ENCODE measurements at places on chromosomes 3 and 15. TPM values are rescaled to one million over a fixed set of nuclear protein-coding genes. Genes with fewer than 3 reads are reported as not detected.

DNA sequence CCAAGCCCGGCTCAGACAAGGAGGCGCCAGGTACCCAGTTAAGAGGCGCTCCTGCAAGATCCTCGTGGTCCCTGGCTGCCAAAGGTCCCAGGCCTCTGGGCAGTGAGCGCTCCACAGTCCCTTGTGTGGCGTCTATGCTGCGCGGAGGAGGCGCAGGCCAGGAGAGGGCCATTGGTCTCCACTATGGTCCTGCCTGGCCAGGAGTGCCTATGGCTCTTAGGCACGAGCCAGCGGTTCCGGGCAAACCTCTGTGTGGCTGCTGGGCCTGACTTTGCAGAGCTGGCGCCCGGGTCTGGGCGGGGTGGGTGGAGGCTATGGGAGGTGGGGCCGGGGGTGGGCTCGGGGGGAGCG, 660 bp upstream of the ADAMTSL3 start:
- peaks cover 14% of the 10 kb centered on the region for H3K27me3 ChIP-seq
- H3K4me3 ChIP-seq, result no peak overlapping the region
- no peak overlapping the region for H3K27ac ChIP-seq
- no peaks in the 10 kb centered on the region for H3K4me1 ChIP-seq
- no peaks in the 10 kb centered on the region for H3K36me3 ChIP-seq

GRCh38 chr3:185823078-185824044, 1.5 kb downstream of the IGF2BP2 start:
- peak overlapping the region; percentile 70 for H3K4me3 ChIP-seq
- peaks cover 11% of the 10 kb centered on the region for H3K4me1 ChIP-seq
- DNase-seq, result peak; percentile 26
- H3K36me3 ChIP-seq, result no peaks in the 10 kb centered on the region

TNNC1 gene
- total RNA-seq, result 2.1 TPM

DNA sequence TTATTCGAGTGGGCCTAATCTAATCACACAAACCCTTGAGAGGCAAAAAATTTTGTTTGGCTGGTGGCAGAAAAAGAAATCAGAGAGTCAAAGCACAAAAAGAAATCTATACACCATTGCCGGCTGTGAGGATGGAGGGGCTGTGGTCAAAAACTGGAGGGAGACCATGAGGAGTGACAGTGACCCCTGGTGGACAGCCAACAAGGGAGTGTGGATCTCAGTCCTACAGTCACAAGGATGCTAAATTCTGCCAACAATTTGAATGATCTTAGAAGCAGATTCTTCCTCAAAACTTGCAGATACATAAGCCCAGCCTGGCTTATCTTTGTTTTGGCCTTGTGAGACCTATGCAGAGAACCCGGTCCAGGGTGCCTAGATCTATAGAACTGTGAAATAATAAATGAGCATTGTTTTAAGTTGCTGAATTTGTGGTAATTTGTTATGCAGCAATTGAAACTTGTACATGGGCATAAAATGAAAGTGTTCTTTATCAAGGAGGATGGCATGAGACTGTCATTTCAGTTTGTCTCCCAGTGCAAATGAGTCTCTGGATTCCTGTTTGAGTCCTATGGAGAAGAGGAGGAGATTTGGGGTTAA, 103.0 kb upstream of the ARHGEF26 start:
- no peak overlapping the region for H3K27ac ChIP-seq
- H3K4me3 ChIP-seq, result no peak overlapping the region
- H3K27me3 ChIP-seq, result no peaks in the 10 kb centered on the region
- H3K4me1 ChIP-seq, result no peaks in the 10 kb centered on the region
- peak; percentile 54 for DNase-seq
- H3K36me3 ChIP-seq, result no peaks in the 10 kb centered on the region

DNA sequence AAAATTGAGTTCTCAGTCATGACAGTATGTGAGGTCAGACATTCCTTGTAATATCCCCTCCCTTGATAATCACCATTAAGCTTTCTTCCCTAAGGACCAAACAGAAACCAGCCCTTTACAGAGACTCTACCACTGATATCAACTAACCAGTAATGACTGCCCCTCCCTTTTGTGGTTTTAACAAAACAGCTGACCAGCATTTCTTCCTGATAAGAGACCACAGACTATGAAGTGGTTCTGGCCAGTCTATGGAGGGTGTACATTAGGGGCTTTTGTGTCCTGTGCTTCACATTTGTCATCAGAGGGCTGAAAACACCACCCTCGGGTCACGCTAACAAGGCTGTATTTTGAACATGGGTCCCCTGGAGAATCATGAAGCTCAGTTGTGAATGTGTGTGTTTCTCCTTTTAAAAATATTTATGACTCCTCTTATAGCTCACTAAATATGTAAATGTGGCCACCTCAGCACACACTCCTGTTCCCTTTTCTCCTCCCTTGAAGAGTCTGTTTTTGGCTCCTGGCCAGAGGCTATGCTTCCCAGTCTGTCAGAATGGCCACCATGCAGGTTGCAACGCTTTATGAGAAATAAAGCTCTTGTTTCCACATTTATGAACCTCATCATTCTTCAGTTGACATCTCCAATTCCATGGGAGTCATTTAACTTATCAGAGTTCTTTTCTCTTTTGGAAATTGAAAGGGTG, 239.3 kb downstream of the CPNE4 start:
- peaks cover 5% of the 10 kb centered on the region for H3K4me1 ChIP-seq
- DNase-seq, result no peak
- H3K27ac ChIP-seq, result no peak overlapping the region
- peaks cover 12% of the 10 kb centered on the region for H3K27me3 ChIP-seq
- H3K4me3 ChIP-seq, result no peak overlapping the region

GRCh38 chr3:64563751-64564150, 124.0 kb downstream of the ADAMTS9 start:
- DNase-seq, result no peak
- H3K4me3 ChIP-seq, result no peak overlapping the region

- H3K27ac ChIP-seq, result no peak overlapping the region
- H3K4me1 ChIP-seq, result no peaks in the 10 kb centered on the region
- H3K27me3 ChIP-seq, result peaks cover 20% of the 10 kb centered on the region
- H3K36me3 ChIP-seq, result no peaks in the 10 kb centered on the region
- no peak overlapping the region for H3K4me3 ChIP-seq
Observed at GRCh38 chr3:182698078-182698477, 95.2 kb upstream of the ATP11B start.

GRCh38 chr3:141996437-141996836, 120.0 kb downstream of the ATP1B3 start:
- peaks cover 5% of the 10 kb centered on the region for H3K4me1 ChIP-seq
- H3K4me3 ChIP-seq, result no peak overlapping the region
- H3K36me3 ChIP-seq, result no peaks in the 10 kb centered on the region
- no peaks in the 10 kb centered on the region for H3K27me3 ChIP-seq
- no peak for DNase-seq
- no peak overlapping the region for H3K27ac ChIP-seq

GOLGA8N gene
- 32.0 TPM for total RNA-seq

GRCh38 chr3:62723914-62724217, 151.3 kb downstream of the CADPS start:
- no peaks in the 10 kb centered on the region for H3K27me3 ChIP-seq
- H3K4me1 ChIP-seq, result no peaks in the 10 kb centered on the region
- no peaks in the 10 kb centered on the region for H3K36me3 ChIP-seq
- no peak for DNase-seq
- H3K27ac ChIP-seq, result no peak overlapping the region
- no peak overlapping the region for H3K4me3 ChIP-seq

ARMC8 gene
- total RNA-seq, result 53.2 TPM

KBTBD8 gene
- total RNA-seq, result 12.9 TPM

POPDC2 gene
- 4.8 TPM for total RNA-seq

DNA sequence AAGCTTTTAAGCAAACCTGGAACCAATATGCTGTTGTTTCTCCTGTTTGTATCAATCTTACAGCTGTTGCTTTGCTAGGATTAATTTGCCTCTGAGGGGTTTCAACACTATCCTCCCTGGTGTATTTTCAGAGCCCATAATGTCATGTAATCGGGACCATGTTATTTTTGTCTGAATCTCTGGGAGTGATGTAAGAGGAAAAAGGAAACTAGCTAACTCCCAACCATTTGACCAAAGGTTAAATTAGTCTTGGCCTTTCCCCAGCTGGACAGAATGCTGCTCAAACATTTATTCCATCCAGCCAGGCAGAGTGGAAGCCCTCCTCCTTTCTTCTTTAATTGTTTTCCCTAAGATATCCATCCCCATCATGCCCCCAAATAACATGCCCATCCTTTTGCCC, 142.2 kb downstream of the ALDH1A2 start:
- DNase-seq, result no peak
- H3K27me3 ChIP-seq, result peaks cover 8% of the 10 kb centered on the region
- H3K4me1 ChIP-seq, result no peaks in the 10 kb centered on the region

CLDN16 gene
- not detected for total RNA-seq

DNA sequence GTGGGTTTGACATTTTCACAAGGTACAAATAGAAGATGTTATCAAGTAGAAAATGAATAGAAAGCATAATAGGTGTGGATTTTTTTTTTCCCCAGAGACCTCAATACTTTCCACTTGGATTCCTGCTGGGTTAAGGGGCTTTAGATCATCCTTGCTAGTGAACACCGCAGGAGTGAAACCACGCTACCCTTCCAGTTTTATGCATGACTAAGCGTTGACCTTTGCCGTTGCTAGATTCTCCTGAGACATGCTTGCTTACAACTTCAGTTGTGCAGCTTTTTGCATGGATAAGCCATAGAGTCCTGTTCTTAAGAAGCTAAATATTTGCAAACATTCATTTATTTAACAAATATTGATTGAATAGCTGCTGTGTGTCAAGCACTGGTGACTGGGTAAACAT, 299.7 kb upstream of the LMCD1 start:
- no peak overlapping the region for H3K4me3 ChIP-seq
- H3K27ac ChIP-seq, result no peak overlapping the region
- no peaks in the 10 kb centered on the region for H3K36me3 ChIP-seq
- no peaks in the 10 kb centered on the region for H3K27me3 ChIP-seq
- H3K4me1 ChIP-seq, result no peaks in the 10 kb centered on the region

- H3K4me3 ChIP-seq, result no peak overlapping the region
Observed at GRCh38 chr3:67419779-67420178, 234.6 kb downstream of the SUCLG2 start.

EXD1 gene
- total RNA-seq, result not detected

DAZL gene
- total RNA-seq, result not detected

DNA sequence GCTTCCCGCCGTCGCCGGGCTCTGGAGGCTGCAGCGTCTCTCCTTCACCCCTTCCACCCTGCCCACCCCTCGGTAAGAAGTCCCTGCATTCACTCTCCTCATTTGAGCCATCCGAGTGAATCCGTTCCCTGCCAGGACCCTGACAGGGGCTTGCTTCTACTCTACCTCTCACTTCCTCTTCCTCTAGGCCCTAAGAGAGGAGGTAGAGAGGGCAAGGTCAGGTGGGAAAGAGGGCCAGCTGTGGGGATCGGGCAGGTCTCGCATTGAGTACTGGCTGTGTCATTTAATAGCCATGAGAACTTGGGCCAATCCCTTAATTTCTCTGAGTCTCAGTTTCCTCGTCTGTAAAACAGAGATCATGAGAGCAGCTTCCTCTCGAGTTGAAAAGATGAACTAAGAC, 283.6 kb downstream of the UACA start:
- DNase-seq, result no peak

MAGEL2 gene
- not detected for total RNA-seq

DNA sequence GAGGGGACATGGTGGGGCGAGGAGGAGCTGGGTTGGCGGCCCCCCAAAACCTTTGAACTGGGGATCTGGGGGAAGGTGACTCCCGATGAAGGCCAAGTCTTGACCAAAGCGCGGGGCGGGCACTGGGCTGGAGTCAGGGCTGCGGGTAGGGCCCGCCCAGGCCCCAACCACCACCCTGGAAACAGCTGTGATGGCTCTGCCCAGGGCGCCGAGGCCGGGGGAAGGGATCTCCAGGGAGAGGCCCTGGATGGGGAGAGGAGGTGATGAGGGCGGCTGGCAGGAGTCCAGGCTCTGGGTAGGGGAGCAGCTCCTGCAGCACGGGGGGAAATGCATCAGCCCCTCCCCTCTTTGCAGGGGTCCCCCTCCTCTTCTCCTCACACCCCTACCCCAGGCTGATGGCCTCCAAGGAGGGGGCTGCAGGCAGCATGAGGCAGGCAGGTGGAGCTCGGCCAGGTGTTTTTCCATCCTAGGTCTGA, 5.9 kb upstream of the C15orf39 start:
- no peaks in the 10 kb centered on the region for H3K36me3 ChIP-seq
- no peak for DNase-seq
- peaks cover 35% of the 10 kb centered on the region for H3K4me1 ChIP-seq
- no peak overlapping the region for H3K27ac ChIP-seq
- H3K4me3 ChIP-seq, result no peak overlapping the region
- H3K27me3 ChIP-seq, result peaks cover 5% of the 10 kb centered on the region

DNA sequence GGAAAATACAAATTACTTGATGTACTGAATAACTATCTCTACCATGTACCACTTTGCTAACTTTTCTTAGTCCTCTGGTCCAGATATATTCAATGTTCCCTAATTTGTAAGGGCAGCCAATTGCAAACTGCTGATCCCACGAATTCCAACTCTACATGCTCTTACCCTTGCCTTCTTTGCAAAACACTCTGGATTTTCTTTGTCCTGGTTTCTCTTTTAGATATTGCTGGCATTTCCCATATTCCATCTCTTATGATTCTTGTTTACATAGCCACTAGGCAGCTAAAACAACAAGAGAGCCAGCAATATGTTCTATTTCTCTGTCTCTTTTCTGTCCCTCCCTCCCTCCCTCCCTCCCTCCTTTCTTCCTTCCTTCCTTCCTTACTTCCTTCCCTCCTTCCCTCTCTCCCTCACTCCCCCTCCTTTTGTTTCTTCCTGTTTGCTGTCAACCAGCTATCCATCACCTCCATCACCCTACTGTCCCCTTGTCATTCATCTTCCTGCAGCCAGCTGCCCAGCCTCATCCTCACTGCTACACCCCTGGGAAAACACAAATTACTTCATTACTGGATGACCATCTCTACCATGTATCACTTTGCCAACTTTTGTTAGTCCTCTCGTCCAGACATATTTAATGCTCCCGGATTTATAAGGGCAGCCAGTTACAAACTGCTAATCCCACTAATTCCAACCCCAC, 33.8 kb downstream of the SETMAR start:
- H3K4me3 ChIP-seq, result no peak overlapping the region
- no peak for DNase-seq
- no peaks in the 10 kb centered on the region for H3K36me3 ChIP-seq
- peaks cover 8% of the 10 kb centered on the region for H3K4me1 ChIP-seq
- peaks cover 2% of the 10 kb centered on the region for H3K27me3 ChIP-seq
- H3K27ac ChIP-seq, result no peak overlapping the region

IL5RA gene
- total RNA-seq, result not detected
